Mesothelial cell of epicardium (in vitro differentiated cells): ENCODE measurements at places on chromosomes 1 and 21.

GRCh38 chr21:38491536-38491935, 6.7 kb downstream of the ERG start:
- no peak for DNase-seq

DNA sequence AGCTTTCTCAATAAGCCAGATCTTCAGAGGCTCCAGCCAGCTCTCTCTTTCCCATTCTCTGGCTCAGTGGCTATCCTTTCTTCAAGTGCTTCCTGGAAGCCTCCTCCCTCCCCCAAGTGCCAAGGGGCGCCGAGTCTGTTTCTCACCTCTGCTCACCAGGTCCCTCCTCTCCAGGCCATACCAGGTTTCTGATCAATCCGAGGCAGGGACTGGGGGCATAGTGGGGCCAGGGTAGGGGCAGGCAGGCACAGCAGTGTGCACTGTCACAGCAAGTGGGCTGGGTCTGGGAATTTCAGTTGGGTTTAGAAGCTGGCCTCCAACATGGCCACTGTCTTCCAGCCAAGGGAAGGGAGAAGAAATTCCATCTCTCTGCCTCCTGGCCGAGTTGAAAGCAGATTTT, 56.5 kb downstream of the NAV1 start:
- DNase-seq = no peak

DNA sequence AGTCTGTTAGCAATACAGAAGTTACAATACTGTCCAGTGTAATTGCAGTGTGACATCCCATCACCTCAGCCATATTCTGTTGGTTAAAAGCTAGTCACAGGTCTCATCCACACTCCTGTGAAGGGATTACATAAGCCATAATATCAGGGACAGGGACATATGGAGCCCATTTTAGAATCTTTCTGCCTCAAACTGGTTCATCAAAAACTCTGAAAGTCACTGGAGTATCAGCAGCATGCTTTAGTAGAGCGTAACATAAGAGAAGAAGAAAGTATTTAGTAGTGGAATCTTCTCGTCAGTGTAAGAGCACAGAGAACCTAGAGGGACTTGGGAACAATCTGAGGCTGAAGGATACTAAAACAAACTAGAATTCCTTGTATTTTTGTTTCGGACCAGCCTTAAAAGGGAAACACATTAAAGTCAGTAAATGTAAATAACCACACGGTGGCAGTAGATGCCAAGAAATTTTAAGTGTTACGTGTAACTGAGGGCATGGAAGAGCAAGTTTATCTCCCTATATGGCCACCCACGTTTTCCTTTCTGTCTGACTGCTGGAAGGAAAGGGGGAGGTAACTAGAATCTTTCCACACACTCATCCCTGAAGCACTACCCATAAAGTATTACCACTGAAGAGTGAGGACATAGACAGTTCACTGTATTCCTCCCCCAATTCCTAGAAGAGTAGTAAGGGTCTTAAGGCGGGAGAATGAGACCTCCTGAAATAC, 41.6 kb upstream of the AGL start:
- no peak for DNase-seq

DNA sequence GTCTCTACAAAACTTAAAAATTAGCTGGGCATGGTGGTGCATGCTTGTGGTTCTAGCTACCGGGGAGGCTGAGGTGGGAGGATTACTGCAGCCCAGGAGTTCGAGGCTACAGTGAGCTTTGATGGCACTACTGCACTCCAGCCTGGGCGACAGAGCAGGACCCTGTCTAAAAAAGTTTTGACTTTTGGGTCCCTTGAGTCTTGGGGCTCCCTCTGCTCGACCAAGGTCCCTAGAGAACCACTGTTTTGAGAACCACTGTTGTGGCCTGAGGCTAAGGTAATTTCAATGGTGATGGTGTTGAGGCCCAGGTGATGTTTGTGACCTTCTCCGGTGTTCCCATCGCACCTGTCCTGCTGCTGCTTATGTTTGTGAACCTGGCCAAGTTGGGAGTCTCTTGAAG, 3.1 kb upstream of the CAMTA1 start:
- DNase-seq = no peak

DNA sequence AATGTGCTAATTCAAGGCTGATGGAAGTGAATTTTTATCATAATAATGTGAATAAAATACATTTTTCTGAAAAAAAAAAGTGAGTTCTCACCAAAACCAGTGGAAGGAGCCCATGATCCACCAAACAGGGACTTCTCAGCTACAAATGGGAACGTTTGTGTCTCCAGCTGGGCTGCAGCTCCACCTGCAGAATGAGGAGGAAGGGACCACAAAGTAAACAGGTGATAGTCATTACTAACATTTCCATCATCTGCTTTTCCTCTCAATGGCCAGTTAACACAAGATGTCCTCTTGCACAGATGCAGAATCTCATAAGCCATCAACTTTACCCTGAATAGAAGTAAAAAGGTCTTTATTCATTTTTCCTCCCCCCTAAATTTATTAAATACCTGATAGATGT, 246.2 kb downstream of the MRPL39 start:
- no peak for DNase-seq
